ENCODE measurements at places on chromosomes 1 and 21.

DNA sequence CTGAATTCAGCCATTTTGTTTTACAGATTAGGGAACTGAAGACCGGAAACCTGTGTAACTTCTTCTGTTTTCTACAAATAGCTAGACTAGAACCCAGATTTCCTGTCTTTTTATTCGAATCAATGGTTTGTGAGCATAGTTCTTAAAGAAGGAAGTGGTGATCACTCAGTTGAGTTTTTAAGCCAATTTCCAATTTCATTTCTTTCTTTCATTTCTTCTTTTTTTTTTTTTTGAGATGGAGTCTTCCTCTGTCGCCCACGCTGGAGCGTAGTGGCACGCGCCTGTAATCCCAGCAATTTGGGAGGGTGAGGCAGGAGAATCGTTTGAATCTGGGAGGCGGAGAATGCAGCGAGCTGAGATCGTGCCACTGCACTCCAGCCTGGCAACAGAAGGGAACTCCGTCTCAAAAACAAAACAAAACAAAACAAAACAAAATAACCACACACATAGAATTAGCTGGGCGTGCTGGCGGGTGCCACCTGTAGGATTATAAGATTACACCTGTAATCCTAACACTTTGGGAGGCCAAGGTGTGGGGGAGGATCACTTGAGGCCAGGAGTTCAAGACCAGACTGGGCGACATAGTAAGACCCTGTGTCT, 3.0 kb upstream of the MDM4 start:
- no peak for DNase-seq

DNA sequence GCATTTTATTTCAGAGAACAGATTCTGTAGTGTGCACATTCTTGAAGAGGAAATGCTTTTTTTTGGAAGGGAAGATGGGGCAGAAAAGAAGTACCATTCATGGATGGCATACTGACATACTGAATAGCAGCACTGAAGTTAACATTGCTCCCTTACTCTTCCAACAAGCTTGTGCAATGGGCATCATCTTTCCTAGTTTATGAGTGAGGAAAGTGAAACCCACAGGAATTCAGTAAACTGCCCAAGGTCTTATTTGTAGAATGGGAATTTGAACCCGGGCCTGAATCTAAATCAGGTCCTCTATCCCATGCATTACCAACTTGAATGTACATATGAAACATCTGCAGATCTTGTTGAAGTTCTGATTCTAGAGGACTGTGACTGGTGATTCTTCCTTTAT, 215.7 kb upstream of the FGGY start:
- no peak for DNase-seq

DNA sequence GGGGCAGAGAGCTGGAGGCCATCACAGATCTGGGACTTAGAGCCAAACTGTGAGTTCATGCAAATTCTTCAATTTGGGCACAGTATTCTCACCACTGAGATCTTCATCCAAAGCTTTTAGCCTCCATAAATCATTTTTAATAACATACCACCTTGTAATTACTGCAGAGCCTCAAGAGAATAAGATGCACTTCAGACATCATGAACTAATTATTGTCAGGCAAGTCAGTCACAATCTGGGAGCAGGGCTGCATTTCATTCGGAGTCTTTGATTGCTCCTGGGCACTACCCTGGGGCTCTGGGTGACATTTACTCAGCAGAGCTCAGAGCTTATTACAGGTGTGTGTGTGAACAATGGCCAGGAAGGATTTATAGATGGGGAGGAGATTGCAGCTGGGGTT, 623.7 kb downstream of the PTPRU start:
- DNase-seq = peak; percentile 84

DNA sequence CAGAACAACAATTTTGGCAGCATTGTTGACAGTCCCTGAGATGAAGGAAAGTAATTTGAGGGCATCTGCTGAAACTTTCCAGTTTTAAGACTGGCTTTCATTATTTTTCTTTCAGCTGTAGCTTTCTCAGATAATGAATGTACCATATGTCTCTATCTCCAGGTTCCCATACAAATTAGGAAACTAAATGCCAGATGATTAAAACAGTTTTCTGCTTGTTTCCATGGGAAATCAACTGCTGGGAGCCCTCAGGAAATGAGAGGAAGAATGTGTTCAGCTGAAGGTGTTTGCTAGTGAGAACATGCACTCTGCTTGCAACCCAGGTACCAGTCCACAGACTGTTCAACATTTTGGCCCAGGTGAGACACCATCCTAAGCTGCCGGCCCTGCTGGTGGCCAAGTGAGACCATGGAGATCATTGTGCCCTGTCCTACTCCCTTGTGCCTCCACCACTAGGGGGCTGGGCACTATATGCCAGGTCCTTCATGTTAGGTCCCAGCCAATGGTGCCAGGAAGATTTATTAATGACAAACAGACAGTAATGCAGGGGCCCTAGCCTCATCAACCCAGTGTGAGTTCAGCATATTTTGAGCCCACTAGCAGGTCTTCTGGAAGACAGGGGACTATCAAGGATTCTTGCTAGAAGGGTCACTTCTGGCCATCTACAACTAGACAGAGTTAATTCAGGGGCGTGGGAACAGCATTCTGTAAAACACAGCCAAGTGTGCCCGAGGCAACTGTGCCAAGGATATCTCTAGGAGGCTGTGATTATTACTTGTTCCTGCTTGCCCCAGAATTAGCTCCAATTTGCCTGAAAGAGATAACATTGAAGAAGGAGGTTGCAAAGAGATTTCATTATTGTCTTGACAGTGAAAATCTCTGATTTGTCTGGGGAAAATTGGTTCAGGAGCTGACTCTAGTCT, 17.0 kb upstream of the LRRC8C start:
- DNase-seq = no peak

All from NCI-H1417 treated with DMSO at 0.1 percent for 48 hours (cell line).